GF-D8 (cell line): ENCODE measurements at places on chromosomes 13 and 19.

DNA sequence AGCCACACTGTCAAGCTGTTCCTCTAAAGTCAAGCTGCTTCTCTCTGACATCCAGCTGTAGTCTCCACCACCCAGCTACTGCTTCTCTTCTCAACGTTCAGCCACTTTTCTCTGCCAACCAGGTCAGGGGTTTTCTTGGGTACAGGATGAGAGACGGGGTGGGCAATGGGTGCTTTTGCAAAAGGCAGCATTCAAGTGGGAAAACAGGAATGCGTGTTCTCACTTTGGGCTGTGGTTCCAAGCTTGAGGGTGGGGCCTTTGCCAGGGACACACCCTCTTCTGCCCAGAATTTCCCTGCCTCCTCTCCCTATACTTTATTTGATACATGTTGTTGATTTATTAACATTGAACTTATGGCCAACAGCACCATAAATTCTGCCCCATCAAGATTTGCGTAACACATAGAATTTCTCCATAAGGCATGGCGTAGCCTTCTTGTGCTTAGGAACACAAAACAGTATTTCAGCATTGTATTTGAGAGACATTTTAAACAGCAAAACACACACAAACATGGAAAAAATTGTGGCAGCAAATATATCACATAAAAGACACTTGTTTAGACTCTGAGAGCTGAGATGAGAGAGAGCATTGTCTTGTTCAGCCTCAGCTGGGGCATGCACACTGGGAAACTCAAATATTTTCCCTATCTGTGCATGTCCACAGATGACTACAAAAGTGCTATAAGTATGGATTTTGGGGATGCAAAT lies 392.8 kb downstream of the SLITRK6 start:
- DNase-seq: no peak

- no peak for DNase-seq
These were observed 528.4 kb downstream of the DCT start for GRCh38 chr13:93951108-93951507.

GRCh38 chr13:101707659-101708058 lies 255.2 kb downstream of the ITGBL1 start:
- no peak for DNase-seq

DNA sequence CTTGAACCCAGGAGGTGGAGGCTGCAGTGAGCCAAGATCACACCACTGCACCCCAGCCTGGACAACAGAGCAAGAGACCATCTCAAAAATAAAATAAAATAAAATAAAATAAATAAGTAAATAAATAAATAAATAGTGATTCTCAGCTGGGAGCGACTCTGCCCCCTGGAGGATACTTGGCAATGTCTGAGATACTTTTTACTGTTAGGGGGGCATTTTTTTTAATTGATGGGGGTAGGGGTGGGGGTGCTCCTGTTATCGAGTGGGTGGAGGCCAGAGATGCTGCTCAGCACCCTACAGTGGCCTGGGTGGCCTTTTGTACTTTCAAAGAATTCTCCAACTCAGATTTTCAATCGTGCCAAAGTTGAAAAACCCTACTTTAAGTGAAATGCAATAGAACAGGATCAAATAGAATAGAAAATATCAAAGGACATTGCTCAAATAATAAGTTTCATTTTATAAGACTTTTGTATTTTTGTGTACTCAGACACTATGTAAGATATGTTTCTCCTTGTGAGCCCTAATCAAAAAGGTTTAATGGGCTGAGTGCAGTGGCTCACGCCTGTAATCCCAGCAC lies 7.1 kb upstream of the CLPP start:
- no peak for DNase-seq

DNA sequence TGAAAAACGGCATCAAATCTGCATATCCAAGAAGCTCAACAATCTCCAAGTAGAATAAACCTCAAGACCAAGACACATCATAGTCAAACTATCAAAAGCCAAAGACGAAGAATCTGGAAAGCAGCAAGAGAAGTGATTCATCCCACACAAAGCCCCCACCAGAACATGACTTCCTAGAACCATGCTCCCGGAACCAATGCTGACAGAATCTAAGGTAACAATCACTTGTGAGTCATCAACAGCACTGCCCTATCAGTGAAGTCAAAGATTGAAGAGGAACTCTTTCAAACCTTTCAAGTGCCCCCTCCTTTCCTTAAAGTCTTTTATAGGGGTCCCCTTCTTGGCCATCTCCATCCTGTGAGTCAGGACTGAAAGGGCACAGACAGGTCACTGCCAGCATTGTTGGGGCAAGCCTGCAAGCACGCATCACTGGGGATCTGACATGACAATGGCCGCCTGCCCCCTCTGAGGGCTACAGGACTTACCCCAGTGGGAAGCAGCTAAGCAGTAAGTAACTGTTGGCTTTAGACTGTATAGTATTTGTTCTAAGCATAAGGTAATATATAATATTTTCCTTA lies at the start of gene CCDC70:
TSS of gene CCDC70 (plus strand) at position 247 of the 578 bp plus-strand sequence. CDS start 3,443 bp downstream, outside the sequence.
- DNase-seq: no peak

DNA sequence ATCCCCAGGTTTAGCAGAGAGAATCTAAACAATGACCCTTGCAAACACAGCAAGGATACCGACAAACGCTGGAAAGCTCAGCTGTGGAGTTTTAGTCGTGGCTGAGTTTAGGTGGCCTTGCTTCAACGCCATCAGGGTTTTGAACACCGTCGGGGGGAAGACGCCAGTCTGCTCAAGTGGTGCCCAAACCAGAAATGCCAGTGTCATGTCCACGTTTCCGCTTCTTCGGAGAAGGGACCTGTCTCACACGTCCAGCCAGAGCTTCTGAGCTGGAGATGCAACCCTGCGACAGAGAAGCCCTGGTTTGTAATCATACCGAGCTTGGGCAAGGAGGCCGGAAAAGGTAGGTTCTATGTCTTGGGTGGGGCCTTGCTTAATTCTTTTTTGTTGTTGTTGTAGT lies 42.6 kb upstream of the ATP11A start:
- no peak for DNase-seq

DNA sequence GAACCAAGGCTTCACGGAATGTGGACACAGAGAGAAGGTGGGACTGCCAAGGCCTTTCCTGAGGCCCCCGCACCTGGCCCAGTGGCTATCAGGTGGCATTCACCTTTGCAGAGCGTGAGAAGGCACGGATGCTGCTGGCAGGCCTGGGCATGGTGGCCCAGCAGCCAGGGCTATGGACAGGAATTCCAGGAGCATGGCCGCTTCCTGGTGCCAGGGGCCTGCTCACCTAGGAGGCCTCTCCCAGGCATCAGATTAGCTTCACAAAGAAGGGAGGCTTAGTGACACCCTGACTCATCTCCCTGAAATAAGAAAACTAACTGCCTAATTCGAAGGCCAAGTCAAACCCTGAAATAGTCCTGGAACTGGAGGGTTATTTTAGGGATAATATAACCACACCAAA lies 155.8 kb downstream of the TEX29 start:
- DNase-seq: no peak

- DNase-seq: no peak
These were observed 1292.9 kb downstream of the PCDH9 start for GRCh38 chr13:65937251-65937650.

- DNase-seq: no peak
These were observed 475 bp upstream of the ZC3H4 start for GRCh38 chr19:47113850-47114651.

DNA sequence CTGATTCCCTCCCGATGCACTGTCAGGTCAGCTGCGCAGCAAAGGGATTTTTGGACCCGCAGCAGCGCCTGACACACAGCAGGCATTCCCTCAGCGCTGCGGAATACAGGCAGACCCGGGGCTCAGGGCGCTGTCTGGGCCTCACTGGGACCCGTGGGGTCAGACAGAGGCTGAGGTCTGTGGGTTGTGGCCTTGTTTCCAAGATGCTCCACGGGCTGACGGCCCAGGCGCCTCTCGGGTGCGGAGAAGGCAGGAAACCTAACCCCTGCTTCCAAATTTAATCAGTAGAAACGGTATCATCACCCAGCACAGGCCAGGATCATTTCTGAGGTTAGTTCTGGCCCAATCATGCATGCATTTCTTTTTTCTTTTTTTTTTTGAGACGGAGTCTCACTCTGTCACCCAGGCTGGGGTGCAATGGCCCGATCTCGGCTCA lies 686 bp upstream of the RNF126 start:
- peak; percentile 46 for DNase-seq

DNA sequence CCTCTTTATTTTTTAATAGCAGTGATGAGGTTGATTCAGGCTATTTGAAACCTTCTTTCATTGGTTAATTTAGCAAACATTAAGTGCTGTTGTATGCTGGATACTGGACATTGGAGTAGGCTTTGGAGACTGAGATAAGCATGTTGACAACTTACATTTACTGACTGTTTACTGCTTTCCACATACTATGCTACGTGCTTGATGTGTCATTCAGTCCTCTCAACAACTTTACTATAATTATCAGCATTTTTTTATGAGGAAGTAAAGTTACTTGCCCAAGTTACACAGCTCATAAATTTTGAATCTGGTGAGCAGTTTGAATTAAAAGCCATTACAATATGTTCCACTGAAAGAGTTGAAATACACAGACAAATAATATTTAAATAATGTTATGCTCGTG lies 83.8 kb downstream of the GJA3 start:
- no peak for DNase-seq

GRCh38 chr13:26836626-26837025 lies 76.0 kb upstream of the GPR12 start:
- no peak for DNase-seq

GRCh38 chr19:33203529-33203928 lies 9.4 kb downstream of the LRP3 start:
- DNase-seq: no peak

DNA sequence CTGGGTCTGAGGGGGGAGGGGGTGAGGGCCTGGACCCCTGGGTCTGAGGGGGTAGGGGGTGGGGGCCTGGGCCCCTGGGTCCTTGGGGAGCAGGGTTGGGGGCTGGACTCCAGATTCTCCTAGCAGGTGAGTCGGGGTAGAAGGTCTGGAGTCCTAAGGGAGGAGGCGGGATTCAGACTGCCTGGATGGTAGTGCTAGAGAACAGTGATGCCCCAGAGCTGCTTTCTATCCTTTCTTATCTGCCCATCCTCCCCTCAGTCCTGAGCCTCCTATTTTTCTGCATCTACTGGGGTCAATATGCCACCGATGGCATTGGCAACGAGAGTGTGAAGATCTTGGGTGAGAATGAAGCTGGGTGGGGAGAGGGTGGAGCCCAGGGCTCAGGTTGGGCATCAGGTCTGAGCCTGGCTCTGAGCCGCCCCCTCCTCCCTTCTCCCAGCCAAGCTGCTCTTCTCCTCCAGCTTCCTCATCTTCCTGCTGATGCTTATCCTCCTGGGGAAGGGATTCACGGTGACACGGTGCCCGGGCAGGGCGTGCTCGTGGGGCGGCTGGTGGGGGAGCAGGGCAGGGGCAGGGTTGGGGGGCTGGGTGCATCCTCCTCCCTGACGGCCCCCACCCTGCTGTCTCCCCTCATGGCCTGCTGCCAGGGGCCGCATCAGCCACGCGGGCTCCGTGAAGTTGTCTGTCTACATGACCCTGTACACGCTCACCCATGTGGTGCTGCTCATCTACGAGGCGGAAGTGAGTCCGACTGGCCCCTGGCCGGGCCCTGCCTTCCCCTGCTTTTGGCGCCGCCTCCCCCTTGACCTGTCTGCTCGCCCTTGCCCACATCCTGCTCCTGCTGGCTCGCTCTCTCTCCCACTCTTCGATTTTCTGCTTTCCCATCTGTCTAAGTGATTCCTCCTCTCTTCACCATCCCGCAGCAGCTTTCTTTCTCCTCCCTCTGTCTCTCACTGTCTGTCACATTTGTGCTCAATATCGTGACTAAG lies 3.4 kb downstream of the TMEM145 start:
- no peak for DNase-seq

DNA sequence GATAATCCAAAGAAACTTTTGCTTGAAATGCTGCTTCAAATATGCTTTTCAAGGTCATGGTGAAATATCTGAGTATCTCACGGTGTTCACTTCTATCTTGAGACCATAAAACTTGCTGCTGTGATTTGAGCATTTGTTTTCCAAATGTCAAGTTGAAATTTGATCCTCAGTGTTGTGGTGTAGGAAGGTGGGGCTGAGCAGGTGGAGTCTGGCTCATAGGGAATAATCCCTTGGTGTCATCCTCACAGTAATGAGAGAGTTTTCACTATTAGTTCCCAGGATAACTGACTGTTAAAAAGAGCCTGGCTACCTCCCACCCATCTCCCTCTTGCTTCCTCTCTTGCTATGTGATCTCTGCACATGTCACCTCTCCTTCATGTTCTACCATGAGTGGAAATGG lies 858.0 kb upstream of the SLITRK5 start:
- DNase-seq: no peak

- DNase-seq: peak; percentile 99
These were observed at the start of gene DACH1 for GRCh38 chr13:71867131-71867814. TSS of gene DACH1 (minus strand) at chr13:71867204.

GRCh38 chr19:7545904-7546303 lies 10.4 kb downstream of the PNPLA6 start:
- DNase-seq: peak; percentile 95

DNA sequence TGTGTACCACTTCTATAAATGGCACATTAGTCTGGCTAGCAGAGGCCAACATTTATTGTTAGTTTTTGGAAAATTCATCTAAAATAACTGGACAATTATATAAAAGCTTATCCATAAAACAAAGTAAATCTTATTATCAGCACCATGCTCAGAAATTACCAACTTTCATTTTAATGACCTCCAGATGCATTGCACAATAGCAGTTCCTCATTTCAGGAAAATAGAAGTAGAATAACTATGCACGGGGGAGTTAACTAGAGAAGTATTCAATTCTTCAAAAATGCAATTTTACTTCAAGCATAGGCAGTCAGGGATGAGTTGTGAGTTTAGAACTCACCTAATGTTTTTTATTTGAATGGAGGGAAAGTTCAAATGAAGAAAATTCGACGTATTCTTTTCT lies 1023.5 kb downstream of the PCDH17 start:
- DNase-seq: peak; percentile 67

DNA sequence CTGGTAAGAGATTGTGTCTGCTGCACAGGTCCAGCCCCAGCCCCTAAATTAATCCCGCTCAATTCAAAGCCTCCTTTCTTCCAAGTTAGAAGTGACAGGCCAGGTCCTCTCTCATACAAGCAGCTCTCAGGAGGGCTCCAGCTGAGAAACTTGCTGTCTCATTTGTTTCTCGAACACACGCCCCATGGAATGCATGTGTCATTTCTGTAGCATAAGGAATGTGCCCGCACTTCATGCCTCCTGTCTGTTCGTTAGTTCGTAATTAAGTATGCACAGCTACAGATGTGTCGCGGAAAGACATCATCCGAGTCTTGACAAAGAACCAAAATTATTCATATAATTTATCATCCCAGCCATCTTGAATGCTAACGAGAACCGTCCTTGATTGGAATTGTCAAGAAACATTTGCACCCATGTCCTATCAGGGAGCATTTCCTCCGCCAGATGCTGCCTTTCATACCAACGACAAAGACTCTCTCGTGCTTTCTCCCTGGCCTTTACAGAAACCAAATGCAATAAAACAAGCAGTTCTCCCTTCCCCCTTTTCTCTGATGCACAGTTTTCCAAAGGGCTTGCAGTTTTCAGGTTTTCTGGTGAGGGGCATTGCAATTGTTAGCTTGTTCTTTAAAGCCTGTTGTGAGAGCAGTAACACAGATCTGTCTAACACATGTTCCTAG lies 133.5 kb downstream of the UQCRFS1 start:
- DNase-seq: no peak

DNA sequence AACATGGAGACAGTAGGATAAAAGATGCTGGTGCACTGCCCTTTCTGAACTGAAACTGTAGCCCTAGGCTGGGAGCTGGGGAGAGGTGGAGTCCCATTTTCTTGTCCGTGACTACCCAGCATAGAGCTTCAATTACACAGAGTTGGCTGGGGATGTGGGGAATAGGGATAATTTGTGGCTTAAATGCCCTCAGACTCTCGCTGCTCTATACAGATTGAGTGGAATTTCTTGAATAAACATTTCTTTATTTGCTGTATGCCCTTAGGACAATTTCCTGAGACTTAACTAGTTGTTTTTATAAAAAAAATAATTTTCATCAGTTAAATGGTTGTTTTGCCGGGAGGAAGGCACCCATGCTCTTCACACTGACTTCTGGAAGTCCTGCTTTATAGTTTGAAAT lies 7.2 kb downstream of the IGFL2 start:
- DNase-seq: no peak
